ENCODE measurements at places on chromosomes 5 and 9.

DNA sequence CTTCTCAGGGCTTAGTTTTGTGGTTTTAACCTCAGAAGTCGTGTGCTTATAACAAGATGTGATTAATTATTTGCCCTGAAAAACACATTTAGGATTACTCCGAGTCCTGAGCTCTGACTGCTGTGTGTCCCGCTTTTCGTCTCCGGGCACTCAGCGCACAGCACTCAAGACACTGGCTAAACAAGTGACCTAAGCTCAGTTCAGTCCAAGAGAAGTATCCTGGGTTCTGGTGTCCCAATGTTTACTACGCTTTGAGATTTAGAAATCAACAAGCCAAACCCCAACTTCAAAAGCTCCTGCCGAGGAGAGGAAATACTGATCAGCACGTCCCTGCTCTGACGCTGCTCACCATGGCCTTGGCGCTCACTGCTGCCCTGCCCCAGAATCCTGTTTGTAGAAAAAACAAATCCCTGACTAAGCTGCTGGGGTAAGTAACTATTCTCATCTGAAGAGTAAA, 53.2 kb downstream of the IPPK start:
- no peak for DNase-seq

DNA sequence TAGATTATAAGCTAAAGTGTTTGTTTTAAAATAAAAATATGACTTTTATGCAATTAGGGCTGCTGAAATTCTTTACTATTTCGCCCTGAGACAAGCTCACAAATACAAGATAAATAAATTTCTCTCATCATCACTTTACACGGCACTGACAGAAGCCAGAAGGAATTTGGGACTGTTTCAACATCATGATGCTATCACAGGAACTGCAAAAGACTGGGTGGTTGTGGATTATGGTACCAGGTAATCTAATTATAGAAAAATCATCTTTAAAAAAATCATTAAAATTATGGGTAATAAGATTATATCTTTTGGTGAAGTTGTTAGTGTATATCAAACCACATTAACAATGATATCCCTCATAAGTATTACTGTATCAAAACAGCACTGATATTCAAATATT, 95.0 kb downstream of the MAN2A1 start:
- DNase-seq: no peak

- no peak for DNase-seq
Measured at GRCh38 chr9:105966834-105967233, 272.5 kb downstream of the TMEM38B start.

DNA sequence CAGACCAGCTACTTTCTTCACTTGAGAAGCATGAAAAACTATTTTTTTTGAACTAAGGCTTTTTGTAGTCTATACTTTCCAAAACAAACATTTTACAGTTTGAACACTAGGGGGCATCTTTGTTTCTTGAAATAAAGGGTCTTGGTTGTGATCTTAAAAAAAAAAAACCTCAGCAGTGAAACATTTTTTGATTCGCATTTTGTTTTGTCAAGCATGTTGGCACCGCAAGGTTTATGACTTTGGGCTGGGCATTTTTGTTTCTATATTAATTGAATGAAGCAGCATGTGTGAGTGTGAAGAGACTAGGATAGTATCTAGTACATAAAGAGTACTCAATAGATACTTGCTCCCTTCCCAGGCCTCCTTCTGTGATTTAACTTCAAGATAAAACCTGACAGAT, 31.6 kb upstream of the ACOT12 start:
- DNase-seq: no peak

DNA sequence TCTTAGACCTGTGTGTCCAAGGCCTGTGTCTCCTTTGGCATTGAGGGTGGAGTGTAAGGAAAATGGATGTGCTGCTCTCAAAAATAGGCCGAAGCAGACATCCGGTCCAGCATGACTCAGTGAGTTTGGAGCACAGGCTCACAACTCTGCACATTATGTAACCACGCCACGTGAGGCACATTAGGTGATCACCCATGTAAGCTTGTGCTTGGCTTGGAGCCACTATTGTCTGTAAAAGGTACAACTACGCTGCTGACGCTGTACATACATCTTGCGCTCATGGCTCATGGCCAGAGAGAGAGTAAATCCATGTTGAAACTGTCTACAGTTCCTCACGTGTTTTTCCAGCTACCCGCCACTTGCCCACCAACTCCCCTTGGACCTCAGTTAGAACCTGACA, 177.5 kb downstream of the PDE4D start:
- no peak for DNase-seq

DNA sequence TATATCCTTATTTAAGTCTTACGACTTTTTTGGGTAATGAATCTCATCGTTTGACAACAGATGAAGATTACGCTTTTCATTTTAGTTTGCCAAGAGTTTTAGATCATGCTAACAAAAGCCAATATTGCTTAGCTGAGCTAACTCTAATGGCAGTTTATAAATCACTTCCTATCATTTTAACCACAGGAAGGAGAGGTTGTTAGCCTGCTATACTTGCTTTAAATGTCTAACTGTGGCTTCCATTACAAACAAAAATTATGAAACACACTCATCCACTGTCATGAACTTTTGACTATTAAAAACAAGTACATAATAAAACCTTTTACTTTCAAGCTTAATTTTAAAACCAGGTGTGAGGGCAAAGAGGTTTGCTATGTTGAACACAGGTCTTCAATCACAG, 53.7 kb upstream of the ANKH start:
- DNase-seq: no peak

DNA sequence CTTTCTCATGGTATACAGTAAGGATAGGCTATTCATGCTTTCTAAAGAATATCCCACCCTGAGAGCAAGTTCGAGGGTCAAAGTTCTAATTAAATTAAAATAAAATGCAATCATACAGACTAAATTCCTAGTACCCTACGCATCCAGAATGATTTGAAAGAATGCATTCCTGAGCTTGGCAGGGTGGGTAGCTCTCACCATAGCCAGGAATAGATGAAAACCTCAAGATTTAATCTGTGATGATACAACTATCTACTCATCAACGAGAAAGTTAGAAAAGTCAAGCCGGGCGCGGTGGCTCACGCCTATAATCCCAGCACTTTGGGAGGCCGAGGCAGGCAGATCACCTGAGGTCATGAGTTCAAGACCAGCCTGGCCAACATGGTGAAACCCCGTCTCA, 32.3 kb downstream of the SERINC5 start:
- no peak for DNase-seq

Data from activated CD4-positive, alpha-beta T cell treated with anti-CD3 and anti-CD28 coated beads for 24 hours (primary cell).